NCI-H1417 (cell line): ENCODE measurements at places on chromosomes 13 and 19.

GRCh38 chr19:5245631-5246553 lies 94.7 kb downstream of the PTPRS start:
- DNase-seq = no peak

- DNase-seq = no peak
These were observed 45.3 kb upstream of the PCDH9 start for GRCh38 chr13:67275351-67275960.

DNA sequence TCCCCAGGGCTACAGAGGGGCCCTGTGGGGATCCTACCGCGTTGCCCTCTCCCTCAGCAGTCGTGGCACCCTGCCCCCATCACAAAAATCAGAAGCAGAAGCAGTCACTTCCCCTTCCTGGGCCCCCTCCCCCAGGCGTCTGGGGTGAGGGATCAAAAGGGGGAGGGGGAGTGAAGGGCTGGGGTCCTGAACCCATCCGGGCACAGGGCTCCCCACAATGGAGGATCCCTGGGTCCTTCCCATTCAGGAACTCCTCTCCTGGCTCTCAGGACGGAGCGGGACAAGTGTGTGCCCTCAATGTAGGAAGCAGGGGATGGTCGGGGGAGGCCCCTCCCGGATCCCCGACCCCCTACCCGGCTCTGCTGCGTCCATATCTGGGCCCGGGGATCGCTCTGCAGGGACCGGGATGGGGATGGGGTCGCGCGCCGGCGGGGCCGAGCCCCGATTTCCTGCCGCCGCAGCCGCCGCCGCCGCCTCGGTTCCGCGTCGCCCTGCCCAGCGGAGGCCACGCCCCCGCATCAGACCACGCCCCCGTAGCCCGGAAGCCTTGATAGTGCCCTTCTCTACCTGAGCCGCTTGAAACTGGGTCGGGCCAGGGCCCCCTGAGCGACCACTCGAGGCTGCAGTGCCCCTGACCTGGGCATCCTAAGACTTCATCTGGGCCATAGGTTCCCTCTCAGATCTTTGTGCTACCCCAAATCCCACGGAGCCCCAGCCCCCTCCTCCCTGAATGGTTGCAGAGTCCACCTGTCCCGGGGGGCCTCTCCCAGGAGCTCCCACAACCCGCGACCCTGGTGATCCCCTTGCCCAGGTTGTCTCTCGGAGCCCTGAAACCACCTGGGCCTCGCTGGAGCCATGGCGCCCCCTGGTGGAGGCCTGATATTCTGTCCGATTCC lies at the start of gene GMIP:
TSS of gene GMIP (minus strand) at position 500 of the 896 bp plus-strand sequence. CDS start at position 372, 128 bp downstream.
- peak; percentile 36 for DNase-seq

- DNase-seq = no peak
These were observed 15.3 kb downstream of the TTYH1 start for GRCh38 chr19:54430306-54431254.

GRCh38 chr19:49492573-49493405 lies 3.4 kb upstream of the RPS11 start:
- no peak for DNase-seq

GRCh38 chr13:30797847-30798535 lies 62.6 kb downstream of the ALOX5AP start:
- no peak for DNase-seq

GRCh38 chr19:14434543-14435319 lies 1.6 kb downstream of the PKN1 start:
- DNase-seq = no peak

- DNase-seq = no peak
These were observed 2.6 kb downstream of the CIRBP start for GRCh38 chr19:1271528-1272422.
